ENCODE measurements at places on chromosomes 16 and 17. TPM values are rescaled to one million over a fixed set of nuclear protein-coding genes. Genes with fewer than 3 reads are reported as not detected.

GRCh38 chr17:32103476-32104113, 38.7 kb upstream of the RHOT1 start:
- DNase-seq: no peak

DNA sequence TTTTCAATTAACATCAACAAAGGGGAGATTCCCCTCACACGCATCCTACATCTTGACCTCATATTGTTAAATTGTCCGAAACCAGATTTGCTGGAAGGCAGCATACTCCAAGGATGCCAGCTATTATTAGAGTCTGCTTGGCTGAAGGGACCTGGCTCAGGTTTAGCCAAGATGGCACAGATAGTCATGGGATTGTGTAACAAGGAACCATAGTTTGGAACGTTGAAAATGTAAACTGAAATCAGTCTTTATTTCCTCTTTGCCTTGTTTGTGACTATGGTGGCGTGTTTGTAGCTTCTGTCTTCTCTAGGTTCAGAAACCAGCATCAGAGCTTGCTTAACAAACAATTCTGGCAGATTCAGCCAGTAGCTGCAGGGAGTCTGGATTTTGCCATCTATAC, 5.9 kb downstream of the ARSG start:
- DNase-seq: no peak

GRCh38 chr17:16997514-16998429, 25.9 kb upstream of the TNFRSF13B start:
- DNase-seq: peak; percentile 56

- peak; percentile 19 for DNase-seq
These were observed 46.6 kb downstream of the PHKB start for GRCh38 chr16:47507701-47508100.

GRCh38 chr17:19457830-19458271, 46.8 kb downstream of the RNF112 start:
- no peak for DNase-seq

DNA sequence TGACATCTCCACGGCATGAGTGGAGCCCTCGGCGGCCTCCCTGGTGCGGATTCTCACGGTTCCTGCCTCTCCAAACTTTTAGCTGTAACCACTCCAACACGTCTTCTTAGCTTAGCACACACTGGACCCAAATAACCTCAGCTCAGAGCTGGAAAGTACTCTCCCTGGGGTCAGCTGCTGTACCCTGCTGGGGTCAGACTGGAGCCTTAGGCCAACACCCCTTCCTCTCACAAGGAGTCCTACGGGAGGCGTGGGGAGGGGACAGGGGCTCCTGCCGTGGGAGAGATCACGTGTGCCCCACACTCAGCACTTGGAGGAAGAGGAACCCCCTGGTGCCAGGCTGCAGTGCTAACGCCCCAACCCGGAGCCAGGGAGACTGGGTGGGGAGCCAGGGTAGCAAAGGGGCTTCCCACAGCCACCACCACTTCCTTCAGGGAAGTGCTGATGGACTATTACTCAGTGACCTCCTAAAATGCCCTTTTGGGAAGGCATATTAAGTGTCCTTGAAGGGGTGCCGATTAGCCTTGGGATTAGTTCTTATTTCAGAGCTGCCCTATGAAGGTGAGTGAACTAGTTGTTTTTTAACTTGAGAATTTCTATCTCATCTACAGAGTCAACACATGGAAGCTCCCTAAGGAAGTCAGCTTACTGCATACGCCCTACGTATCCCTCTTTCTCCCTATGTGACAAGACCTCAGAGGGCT, 124.0 kb downstream of the HIC1 start:
- DNase-seq: peak; percentile 53

DNA sequence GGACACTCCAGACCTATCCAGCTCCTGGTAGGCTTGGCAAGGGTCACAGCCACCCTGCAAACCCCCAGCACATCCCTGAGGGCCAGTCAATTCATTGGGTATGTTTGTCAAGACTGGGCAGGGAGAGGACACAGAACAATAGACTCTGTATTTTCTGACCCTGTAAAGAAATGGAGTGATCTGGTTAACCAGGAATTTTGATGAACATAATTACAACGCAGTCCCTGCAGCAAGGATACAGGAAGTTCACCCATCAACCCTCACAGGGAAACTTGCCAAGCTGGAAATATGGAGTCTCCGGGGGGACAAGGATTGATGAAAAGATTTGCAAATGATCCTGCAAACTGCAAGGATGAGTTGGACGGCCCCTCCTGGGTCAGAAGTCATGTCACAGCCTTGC, 126.1 kb upstream of the RCVRN start:
- no peak for DNase-seq

DNA sequence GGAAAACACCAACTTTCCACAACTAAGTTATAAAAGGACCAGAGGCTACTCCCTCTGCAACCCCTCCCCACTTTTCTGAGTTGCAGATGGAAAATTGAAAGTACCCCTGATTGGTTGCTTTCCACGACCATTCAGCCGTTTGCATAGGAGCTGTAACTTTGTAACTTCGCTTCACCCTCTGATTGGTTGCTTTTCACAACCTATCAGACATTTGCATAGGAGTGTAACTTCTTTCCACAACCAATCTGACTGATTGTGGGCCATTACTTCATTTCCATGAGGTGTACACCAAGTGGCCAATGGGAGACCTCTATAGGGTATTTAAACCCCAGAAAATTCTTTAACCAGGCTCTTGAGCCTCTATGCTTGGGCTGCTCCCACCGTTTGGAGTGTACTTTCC, 644.1 kb downstream of the WWOX start:
- no peak for DNase-seq

DNA sequence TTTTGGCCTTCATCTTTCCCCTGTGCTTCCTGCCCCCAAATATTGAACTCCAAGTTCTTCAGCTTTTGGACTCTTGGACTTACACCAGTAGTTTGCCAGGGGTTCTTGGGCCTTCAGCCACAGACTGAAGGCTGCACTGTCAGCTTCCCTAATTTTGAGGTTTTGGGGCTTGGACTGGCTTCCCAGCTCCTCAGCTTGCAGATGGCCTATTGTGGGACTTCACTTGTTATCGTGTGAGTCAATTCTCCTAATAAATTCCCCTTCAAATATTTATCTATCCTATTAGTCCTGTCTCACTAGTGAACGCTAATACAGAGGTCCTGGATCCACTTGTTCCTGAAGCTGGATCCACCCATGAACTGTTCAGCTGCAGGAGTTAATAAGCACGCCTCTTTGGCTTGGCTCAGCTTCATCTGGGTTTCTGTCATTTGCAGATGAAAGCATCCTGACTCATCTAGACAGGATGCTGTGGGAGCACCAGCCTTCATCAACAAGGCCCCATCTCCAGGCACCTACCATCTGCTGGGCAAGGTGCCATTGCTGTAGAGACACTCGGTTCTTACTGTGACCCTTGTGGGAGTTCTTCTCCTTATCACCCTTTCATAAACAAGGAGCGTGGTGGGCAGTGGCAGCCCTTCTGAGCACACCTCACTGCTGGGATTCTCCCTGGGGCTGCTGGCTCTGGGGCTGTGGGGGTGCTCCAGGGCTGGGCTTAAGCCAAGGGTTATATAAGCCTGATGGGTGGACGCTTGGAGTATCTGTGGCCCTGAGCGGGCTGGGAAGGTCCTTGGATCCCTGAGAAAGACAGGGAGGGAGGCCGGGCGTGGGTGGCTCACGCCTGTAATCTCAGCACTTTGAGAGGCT, 23.1 kb downstream of the LAT start:
- DNase-seq: no peak

DNA sequence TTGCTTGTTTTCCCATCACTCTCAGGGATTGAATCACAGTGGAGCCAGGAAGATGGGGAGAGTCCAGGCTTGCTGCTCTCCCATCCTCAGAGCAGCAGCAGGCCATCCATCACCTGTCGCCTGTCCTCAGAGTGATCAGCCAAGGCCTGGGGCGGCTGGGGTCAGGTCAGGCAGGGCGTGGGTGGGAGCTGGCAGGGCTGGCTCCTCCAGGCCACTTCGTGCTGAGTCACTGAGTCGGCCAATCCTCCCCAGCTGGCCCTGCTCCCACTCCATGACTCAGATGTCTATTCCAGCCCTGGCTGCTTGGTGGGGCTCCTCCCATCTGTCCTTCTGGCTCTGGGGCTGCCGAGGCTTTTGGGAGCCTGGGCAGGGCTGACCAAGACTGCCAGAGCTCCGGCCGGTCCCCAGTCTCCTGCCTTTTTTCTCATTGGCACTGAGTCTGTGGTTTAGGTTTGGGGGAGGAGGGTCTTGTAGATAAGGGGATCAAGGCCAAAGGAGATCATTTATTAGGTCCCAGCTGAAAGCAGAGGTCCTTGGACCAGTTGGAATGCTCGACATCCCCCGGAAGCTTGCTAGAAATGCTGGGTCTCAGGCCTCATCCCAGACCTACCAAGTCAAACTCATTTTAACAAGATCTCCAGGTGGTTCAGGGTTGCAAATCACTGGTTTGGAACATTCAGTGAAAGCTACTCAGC, 72.7 kb downstream of the ABCC1 start:
- DNase-seq: peak; percentile 97

DNA sequence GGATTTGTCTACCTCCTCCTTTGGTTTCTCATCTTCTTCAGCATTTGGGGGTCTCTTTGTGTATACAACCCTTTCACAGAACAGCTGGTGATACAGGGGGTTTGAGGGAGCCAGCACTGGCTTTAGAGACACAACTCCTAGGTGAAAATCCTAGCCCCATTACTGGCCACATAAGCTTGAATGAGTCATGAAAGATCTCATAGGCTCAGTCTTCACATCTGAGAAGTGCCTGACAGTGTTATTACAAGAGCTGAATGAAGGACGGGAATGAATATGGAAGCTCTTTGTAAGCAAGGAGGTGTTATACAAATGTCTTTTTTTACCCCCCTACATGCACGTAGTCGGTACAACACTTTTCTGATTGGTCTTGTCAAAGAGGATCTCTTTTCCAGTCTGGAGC, 1.7 kb upstream of the B4GALNT2 start:
- DNase-seq: no peak

- DNase-seq: no peak
These were observed 11.5 kb upstream of the NLRP1 start for GRCh38 chr17:5595831-5596230.

- DNase-seq: no peak
These were observed 11.8 kb downstream of the SREBF1 start for GRCh38 chr17:17824783-17825614.

DNA sequence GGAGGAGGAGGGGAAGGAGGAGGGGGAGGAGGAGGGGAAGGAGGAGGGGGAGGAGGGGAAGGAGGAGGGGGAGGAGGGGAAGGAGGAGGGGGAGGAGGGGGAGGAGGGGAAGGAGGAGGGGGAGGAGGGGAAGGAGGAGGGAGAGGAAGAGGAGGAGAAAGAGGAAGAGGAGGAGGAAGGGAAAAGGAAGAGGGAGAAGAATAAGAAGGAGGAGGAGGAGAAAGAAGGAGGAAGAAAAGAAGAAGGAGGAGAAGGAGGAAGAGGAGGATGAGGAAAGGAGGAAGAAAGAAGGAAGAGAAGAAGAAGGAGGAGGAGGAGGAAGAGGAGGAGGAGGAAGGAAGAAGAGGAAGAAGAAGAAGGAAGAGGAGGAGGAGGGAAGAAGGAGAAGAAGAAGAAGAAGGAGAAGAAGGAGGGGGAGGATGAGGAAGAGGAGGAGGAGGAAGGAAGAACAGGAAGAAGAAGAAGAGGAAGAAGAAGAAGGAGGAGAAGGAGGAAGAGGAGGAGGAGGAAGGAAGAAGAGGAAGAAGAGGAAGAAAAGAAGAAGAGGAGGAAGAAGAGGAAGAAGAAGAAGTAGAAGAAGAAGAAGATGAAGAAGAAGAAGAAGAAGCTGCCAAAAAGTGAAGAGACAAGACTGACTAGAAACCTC, 103.8 kb downstream of the C16orf78 start:
- DNase-seq: no peak

DNA sequence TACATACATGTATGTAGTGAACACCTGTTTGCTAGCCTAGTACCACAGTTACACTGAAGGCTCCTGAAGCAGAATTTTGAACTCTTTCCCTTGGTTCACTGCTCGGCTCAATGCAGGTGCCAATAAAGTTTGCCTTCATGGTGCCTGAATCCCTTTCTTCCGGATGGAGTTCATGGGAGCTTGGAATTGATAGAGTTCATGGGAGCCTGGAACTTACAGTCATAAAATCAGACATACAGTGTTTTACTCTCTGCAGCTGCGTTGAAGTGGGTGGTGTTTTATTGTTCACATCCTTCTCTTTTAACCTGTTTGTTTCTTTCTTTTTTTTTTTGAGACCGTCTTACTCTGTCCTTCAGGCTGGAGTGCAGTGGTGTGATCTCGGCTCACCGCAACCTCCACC, 29.2 kb upstream of the ABR start:
- DNase-seq: no peak

- DNase-seq: no peak
These were observed 90.3 kb upstream of the XYLT1 start for GRCh38 chr16:17561056-17561455.

DNA sequence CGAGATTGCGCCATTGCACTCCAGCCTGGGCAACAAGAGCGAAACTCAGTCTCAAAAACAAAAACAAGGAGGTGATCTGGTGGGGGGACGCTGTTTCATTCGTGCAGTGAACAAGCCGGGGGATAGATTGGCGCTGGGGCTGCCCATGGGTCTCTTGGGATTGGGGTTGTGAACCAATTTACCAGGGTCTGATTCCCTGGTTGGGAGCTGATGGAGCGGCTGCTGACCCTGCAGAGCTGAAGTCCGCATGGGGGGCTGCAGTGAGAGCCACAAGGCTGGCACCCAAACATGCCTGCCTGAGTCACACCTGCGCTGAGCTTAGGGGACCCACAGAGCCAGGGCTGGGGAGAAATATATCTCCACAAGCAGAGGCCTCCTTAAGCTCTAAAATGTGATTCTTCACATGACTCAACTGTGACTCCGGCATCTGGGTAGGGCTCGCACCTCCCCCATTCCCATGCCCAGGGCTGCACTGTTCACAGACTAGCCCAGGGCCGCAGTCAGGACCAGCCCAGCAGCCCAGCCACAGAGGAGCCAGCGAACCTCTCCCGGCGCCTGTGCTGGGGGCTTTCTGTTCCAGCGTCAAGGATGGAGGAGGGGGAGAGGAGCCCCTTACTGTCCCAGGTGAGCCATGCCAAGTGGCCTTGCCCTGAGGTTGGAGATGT, 5.0 kb downstream of the TSPAN10 start:
- DNase-seq: no peak

DNA sequence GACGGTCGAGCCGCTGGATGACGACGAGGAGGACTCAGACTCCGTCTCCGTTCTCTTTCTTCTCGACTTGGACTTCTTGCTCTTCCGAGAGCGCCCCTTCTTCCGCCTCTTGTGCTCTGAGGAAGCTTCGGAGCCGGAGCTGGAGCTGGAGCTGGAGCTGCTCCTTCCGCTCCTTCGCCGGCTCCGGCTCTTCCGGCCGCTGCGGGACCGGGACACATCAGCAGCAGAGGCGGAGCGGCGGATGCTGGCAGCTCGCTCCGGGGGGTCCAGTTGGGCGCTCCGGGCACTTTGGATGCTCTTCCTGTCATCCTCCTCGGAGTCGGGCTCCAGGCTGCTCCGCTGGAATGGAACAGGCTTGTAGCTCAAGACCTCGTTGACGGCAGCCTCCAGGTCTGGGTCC, 36.9 kb downstream of the PIPOX start:
- no peak for DNase-seq

- no peak for DNase-seq
These were observed 375.3 kb downstream of the WWOX start for GRCh38 chr16:78474762-78475161.

Gene TAT
- not detected for total RNA-seq

Gene C17orf107
- total RNA-seq: 1.6 TPM

Gene IL17C
- not detected for total RNA-seq

Gene CEP295NL
- 0.65 TPM for total RNA-seq

Gene SEPTIN12
- not detected for total RNA-seq

Gene GPR142
- total RNA-seq: not detected

Gene RNU2-1
- not detected for total RNA-seq

Gene SLC13A2
- not detected for total RNA-seq

Gene SPATA32
- total RNA-seq: not detected

Gene TMEM235
- total RNA-seq: 0.22 TPM

Gene CDRT15L2
- not detected for total RNA-seq

Gene ADAM11
- under 0.01 TPM for total RNA-seq

Data from lung microvascular endothelial cell (primary cell).